ENCODE measurements at places on chromosomes 7 and 10.

- no peak for DNase-seq
Observed at GRCh38 chr10:2933519-2933918, 133.8 kb upstream of the PFKP start.

GRCh38 chr7:77338883-77339629 lies 77.1 kb downstream of the GSAP start:
- no peak for DNase-seq

GRCh38 chr10:35657621-35658020 lies 15.5 kb upstream of the FZD8 start:
- no peak for DNase-seq

DNA sequence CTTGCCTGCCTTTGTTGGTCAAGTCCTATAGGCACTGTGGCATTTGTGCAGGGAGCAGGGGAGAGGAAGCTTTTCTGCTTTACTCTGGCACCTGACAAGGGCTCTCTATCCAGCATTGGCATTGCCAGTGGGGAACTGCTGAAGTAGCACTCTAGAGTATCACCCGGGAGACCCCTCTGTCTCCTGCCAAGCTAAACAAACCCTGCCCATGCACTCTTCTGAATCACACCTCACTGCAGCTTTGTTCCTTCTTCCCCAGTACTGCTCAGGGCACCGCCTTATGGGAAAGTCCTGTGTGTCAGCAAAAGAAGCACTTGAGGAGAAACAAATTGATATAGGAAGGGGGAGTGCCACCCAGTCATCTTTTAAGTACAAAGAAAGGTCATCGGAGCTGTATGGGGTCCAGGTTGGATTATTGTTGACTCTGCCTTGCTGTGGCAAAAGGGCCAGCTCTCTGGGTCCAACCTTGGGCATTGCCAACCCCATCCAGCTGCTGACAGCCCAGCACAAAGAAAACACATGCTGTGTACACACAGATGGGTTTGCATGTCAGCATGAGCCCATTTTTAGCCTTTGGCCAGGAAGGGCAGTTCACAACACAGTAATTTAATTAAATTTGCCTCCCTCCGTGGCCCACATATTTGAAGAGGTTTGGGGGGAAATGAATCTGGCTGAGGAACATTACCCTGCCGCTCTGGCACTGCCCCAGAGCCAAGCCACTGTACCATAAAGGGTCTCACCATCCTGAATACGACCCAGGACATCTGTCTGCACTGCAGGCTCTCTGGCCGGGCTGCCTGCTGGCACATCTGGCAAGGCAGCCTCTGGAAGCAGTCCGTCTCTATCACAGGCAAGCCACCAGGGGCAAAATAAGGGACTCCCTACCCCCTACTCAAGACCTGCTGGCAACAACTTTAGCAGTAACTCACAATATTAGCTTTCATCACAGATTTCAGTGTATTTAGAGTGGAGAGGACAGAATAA lies 13.1 kb downstream of the LRRC4 start:
- no peak for DNase-seq
